ENCODE measurements at places on chromosomes 16 and 17. TPM values are rescaled to one million over a fixed set of nuclear protein-coding genes. Genes with fewer than 3 reads are reported as not detected.

GRCh38 chr17:46053911-46054534 is 55.0 kb downstream of the STH start:
- H3K4me3 ChIP-seq = no peak overlapping the region
- no peak overlapping the region for H3K27ac ChIP-seq
- no peaks in the 10 kb centered on the region for H3K27me3 ChIP-seq
- no peaks in the 10 kb centered on the region for H3K4me1 ChIP-seq
- H3K36me3 ChIP-seq = no peaks in the 10 kb centered on the region

DNA sequence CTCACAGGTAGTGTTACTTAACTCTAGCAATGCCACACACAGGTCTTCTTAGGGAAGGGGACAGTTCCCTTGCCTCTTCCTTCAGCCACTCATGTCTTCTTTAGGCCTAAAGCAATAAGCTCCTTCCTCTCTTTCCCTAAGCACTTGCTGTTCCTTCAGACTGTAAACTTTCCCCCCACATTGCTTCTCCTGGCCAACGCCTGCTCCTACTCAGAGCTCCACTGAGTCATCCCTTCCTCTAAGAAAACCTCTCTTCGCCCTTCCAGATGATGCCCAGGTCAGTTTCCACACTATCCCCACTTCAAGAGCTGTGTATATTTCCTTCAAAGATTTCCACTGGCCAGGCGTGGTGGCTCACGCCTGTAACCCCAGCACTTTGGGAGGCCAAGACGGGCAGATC is 12.5 kb upstream of the EPOP start:
- no peaks in the 10 kb centered on the region for H3K36me3 ChIP-seq
- H3K27ac ChIP-seq = no peak overlapping the region
- H3K4me3 ChIP-seq = no peak overlapping the region
- DNase-seq = no peak

HAP1 gene
- 11.6 TPM for total RNA-seq

ZNF830 gene
- total RNA-seq = 17.5 TPM

GRCh38 chr17:60303406-60304099 is 88.4 kb downstream of the USP32 start:
- H3K36me3 ChIP-seq = no peaks in the 10 kb centered on the region
- H3K4me3 ChIP-seq = no peak overlapping the region
- H3K27me3 ChIP-seq = no peaks in the 10 kb centered on the region
- no peak for DNase-seq

TEKT1 gene
- not detected for total RNA-seq

DNA sequence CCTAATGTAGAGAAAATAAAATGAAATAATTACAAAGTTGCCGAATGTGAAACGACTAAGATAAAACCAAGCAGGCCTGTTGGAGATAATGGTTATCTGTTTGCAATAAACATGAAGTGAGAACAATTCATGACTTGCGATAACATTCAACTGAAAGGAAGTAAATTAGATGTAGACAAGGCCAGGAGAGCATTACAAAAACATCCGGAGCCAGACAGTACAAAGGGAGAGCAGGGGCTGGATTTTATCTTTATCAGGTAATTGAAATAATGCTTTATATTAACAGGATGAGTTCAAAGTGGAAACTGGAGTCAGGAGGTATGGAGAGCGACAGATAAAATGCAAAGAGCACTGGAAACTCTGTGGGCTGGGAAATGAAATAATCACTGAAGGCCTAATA is 265.6 kb upstream of the GOT2 start:
- no peaks in the 10 kb centered on the region for H3K36me3 ChIP-seq
- H3K27ac ChIP-seq = no peak overlapping the region
- no peak overlapping the region for H3K4me3 ChIP-seq
- no peaks in the 10 kb centered on the region for H3K27me3 ChIP-seq
- no peak for DNase-seq
- H3K4me1 ChIP-seq = no peaks in the 10 kb centered on the region

KRTAP9-4 gene
- total RNA-seq = not detected

GRCh38 chr17:825216-825615 is 43.1 kb downstream of the MRM3 start:
- no peak overlapping the region for H3K27ac ChIP-seq
- H3K4me3 ChIP-seq = no peak overlapping the region
- H3K27me3 ChIP-seq = no peaks in the 10 kb centered on the region
- H3K4me1 ChIP-seq = no peaks in the 10 kb centered on the region
- H3K36me3 ChIP-seq = peaks cover 3% of the 10 kb centered on the region

DNA sequence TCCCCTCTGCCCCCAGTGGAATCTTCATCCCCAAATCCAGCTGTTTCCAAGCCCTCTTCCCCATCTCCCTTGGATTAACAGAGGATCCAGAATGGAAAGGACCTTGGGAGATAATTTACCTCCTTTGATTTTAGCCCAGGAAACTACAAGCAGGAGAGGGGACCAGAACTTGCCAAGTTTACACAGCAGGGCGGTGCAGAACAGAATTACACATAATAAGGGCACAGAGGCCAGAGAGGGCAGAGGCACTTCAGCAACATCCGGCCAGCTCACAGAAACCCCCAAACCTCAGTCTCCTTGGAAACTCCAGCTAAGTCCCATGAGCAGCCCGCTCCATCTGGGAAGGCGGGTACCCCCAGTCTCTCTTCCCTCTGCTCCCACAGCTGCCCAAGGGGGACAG is 27.2 kb downstream of the PEMT start:
- no peaks in the 10 kb centered on the region for H3K36me3 ChIP-seq
- H3K27me3 ChIP-seq = no peaks in the 10 kb centered on the region
- no peak overlapping the region for H3K4me3 ChIP-seq
- no peak overlapping the region for H3K27ac ChIP-seq

DNA sequence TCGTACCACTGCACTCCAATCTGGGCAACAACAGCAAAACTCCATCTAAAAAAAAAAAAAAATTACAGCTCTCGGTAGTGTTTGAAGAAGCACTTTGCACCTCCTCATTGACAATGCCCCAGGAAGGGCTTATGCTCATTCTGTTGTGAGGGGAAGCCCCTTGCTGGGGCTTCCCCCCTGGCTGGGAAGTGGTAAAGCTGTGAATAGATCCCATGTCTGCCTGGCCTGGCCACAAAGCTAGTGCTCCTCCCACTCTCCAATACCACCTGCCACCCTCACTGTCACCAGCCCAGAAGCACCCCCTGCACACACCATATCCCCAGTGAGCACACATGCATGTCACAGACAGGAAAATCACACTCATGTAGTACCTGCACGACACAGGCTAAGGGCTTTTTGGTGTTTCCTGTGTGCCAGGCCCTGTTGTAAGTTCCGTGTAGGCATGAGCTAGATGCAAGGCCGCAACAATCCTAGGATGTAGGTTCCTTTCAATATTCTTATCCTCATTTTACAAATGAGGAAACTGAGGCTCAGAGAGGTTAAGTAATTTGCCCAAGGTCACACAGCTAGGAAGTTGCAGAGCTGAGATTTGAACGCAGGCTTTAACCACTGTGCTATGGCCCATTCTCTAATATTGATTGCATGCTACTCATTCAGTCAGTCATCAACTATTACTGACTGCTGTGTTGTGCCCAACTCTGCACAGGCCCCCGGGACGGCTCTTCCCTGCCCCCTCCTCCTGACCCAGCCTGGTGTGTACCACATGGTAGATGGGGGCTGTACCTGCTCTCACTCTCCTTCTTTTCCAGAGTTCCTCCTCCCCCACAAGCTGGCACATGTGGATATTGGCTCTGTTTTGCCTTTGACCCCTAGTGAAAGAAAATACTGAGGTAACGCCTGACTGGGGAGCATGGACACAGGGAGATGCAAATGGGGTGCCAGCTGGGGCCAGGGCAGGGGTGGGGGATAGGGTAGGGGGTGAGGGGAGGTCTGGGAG is 11.9 kb upstream of the COL1A1 start:
- H3K27me3 ChIP-seq = no peaks in the 10 kb centered on the region
- peaks cover 20% of the 10 kb centered on the region for H3K4me1 ChIP-seq
- no peak overlapping the region for H3K4me3 ChIP-seq
- DNase-seq = no peak
- no peaks in the 10 kb centered on the region for H3K36me3 ChIP-seq
